ENCODE measurements at places on chromosomes 7 and 10.

GRCh38 chr7:117041822-117042221 is 88.5 kb downstream of the ST7 start:
- no peak for DNase-seq

DNA sequence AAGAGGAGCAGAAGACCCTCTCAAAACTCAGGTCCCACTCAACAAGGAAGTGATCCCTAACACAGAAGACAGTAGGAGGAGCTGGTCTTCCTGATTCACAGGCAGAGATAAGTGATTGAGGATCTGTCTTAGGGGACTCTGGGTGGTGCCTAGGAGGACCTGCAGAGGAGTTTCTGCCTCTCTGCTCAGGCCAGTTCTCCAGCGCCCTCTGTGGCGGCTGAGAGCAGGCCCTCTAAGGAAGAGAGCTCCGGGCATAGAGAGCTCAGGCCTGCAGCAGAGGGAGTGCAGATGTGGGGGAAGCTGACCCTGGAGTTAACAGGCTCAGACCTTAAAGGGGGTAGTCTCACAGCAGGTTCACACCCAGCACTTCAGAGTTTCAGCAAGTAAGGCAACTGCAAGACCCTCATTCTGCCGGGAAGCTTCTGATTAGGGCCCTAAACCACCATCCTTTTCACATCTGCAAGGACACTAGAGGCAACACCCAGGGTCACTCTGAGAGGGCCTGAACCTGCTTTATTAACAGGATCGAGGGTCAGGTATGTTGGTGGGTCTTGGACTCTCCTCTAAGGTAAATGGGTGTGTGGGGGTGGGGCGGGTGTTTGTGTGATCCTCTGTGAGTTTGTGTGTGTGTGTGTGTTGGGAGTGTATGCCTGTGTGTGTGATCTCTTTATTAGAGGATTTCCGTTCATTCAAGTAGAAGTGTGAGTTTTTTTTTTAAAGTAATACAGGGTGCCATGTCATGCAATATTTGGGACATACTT is 57.6 kb upstream of the TARP start:
- no peak for DNase-seq

GRCh38 chr10:71010730-71011129 is 122.4 kb upstream of the PCBD1 start:
- DNase-seq = no peak

- no peak for DNase-seq
These were observed 216.3 kb downstream of the ADARB2 start for GRCh38 chr10:1520909-1521565.

GRCh38 chr7:46109437-46109836 is 188.4 kb upstream of the IGFBP3 start:
- no peak for DNase-seq

DNA sequence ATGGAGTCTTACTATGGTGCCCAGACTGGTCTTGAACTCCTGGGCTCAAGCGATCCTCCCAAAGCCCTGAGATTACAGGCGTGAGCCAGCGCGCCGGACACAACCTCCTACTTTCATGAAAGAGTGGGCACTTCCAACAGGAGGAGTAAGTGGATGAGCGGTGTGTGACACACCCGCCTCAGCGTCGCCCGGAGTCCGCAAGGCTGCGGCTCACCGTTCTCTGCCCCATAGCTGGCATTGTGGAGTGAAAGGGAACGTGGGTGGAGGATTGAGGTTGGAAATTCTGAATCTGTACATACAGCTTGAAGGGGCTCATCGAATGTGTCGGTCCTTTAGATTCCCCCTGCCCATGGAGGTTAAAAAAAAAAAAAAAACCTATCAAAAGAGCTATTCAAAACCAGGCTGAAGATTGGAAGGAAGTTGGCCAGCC is 524 bp upstream of the PRXL2A start:
- no peak for DNase-seq

DNA sequence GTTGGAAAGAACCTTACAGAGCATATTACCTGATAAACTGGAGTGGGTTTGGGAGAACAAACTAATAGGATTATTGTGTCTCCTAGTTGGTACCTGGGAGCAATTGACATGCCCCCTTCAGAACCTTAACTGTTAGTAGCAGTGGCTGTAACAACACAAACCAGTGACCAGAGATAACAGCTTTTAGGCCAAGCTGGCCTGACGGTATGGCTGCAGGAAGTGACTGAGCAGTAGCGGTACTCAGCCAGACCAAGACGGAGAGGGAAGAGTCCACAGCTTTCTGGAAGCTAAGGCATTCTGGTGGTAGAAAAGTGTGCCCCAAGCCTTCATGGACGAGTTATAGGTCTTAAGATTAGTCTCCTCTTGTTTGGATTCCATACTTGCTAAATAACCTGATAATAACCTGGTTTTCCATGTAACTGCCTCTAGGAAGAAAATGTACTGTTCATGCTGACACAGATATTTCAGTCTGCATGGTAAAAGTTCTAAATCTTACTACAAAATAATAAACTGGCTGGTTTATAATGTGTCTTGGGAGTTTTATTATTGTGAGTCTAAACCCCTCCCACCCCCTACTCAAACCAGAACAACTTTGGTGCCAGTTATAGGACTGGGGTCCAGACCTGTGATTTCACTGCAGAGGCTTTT is 11.3 kb downstream of the NOLC1 start:
- no peak for DNase-seq

GRCh38 chr10:118764195-118764594 is 9.4 kb upstream of the CACUL1 start:
- no peak for DNase-seq

DNA sequence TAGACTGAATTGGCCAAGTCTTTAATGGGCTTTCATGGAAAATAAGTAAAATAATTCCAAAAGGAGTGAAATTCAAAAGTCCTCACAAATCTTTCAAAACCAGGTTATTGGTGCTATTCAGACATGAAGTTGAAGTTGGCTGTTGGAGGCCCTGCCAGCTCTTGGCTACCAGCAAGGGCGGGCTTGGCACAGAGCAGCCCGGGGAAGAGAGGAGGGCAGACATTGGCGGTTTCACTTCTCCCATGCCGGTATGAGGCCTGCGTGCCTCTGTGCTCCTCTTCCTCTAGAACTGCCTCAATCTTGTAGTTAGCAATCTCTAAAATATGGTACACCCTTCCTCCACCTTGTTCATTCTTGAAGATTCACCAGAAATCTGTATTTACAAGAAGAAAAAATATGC is 16.4 kb upstream of the NPS start:
- no peak for DNase-seq

GRCh38 chr7:155166673-155167370 is 96.7 kb downstream of the HTR5A start:
- peak; percentile 91 for DNase-seq

- no peak for DNase-seq
These were observed 56.5 kb upstream of the EEPD1 start for GRCh38 chr7:36096460-36097095.

DNA sequence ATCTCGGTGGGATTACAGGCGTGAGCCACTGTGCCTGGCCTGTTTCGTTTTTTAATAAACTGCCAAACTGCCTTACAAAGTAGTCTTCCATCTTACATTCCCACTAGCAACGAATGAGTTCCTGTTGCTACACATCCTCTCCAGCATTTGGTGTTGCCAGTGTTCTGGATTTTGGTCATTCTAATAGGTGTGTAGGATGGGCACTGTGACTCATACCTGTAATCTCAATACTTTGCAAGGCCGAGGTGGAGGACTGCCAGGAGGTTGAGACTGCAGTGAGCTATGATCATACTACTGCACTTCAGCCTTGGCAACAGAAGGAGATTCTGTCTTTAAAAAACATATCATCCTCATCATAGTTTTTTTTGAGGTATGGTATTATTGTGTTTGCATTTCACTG is 21.4 kb upstream of the RSBN1L start:
- no peak for DNase-seq

Data from AG04450 (cell line).